RPMI7951 (cell line): ENCODE measurements at places on chromosomes 2 and 18. TPM values are rescaled to one million over a fixed set of nuclear protein-coding genes. Genes with fewer than 3 reads are reported as not detected.

Gene CDH19
- total RNA-seq, result 2.1 and 2.3 TPM in 2 replicates

- DNase-seq, result no peak
Measured at GRCh38 chr18:35043207-35043606, 2.0 kb downstream of the MAPRE2 start.

- DNase-seq, result peak; percentile 98
Measured at GRCh38 chr2:37635504-37636380, 35.7 kb downstream of the CDC42EP3 start.

DNA sequence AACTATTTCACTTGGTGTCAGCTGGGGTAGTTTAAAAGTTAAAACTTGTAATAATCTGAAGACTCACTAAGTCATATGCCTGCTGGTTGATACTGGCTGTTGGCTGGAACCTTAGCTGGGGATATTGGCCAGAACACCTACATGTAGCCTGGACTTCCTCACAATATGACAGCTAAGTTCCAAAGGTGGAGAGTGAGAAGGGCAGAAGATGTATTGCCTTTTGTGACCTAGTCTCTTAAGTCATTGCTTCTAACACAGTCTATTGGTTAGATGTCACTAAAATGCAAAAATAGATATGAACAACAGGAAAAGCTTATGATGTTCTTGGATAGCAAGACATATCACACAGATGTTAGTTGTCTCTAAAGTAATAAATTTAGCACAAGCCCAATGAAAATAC is 113.2 kb upstream of the CHAC2 start:
- no peak for DNase-seq

DNA sequence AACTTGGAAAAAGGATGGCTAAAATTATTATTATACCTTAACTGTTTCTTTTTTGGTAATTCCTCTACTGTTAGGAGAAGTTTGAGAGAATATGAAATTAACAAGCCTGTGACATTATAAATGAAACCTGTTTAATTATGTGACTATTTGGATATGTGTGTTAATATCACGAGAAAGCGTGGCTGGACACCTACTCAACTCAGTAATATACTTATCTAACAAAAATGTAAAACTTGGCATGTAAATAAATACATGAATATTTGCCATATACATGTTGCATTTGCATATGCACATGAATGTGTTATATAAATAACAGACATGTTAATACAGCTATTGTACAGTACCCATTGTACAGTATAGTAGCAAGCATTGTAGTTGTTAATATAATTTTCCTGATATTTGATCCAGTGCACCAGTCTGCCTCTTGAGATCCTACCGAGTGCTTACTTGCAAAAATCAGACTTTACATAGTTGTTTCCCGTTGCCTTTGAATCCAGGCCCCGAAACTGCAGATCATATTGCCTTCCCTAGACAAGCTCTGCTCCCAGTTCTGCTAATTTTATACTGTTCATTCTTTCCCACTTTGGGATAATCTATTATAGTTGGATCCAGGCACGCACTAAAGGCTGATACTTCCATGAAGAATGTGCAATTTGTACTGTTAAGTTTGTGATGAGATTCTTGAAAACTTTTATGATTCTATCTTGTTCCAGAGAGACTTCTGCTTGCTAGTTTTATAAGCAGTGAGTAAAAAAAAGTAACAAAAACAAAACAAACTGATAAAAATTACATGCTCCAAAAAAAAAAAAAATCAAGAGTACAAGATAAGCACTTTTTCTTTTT is 395.6 kb downstream of the ARHGAP15 start:
- DNase-seq, result no peak

DNA sequence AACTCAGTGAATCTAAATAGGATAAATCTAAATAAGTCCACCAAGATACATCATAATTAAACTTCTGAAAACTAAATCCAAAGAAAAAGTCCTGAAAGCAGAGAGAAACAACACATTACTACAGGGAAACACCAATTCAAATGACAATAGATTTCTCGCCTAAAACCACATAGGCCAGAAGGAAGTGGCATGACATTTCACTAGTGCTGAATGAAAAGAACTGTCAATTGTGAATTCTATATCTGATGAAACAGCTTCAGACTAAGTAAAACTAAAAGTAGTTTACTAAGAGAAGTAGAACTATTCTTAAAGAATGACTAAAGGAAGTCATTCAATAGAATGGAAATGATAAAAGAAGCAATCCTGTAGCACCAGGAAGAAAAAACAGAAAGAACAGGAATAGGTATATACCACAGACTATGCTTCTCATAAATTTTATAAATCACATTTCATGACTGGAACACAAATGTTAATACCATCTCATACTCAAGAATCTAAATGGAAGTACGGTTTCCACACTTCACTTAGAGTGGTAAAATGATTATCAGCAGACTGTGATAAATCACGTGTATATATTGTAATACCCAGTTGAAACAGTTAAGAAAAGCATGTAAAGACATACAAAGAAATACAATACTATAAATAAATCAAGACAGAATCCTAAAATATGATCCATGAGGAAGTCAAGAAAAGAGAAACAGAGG is 46.4 kb downstream of the ASXL2 start:
- DNase-seq, result no peak
